ENCODE measurements at places on chromosomes 3 and 15. TPM values are rescaled to one million over a fixed set of nuclear protein-coding genes. Genes with fewer than 3 reads are reported as not detected.

NR2F2 gene
- not detected for total RNA-seq

AGBL1 gene
- total RNA-seq = not detected

SCAP gene
- 66.4 TPM for total RNA-seq

RPL29 gene
- 1,367 TPM for total RNA-seq

EPHA6 gene
- total RNA-seq = not detected

ZNF197 gene
- 13.8 TPM for total RNA-seq

MCF2L2 gene
- total RNA-seq = 2.8 TPM

All from CD8-positive, alpha-beta memory T cell (primary cell).